Erythroblast (primary cell): ENCODE measurements at places on chromosomes 7 and 10.

- peak; percentile 77 for DNase-seq
Observed at GRCh38 chr7:142357953-142358520, 100.2 kb upstream of the PRSS58 start.

DNA sequence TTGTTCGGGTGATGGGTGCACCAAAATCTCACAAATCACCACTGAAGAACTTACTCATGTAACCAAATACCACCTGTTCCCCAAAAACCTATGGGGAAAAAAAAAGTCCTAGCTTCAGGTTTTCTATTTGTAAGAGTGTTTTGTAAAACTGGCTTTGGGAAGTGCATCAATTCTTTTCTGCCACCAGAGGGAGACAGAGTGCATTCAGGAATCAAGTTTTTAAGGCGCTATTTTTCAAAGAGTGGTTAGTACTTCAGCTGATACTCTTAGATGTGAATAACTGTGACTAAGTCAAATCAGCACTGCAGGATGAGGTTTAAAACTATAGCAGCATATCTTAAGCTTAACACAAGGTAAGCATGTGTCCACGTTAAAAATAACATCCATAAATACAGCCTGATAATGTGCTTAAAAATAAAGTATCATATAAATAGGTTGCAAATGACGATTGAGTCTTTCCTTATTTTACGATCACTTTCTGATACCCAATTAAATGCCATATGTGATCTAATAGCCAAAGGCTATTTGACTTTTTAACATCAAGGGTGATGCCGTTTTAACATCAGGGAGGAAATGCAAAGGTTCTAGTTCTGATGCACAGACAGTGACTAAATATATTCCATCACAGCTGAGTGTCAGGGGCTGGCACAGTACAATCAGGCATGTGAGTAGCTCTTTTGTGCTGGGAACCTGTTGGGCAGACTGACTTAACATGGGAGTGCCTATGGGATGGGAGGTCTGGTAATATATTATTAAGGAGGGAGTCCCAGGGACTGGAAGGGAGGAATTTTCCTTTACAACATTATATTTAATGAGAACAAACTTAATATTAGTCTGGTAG lies 10.6 kb upstream of the LYZL2 start:
- peak; percentile 78 for DNase-seq

DNA sequence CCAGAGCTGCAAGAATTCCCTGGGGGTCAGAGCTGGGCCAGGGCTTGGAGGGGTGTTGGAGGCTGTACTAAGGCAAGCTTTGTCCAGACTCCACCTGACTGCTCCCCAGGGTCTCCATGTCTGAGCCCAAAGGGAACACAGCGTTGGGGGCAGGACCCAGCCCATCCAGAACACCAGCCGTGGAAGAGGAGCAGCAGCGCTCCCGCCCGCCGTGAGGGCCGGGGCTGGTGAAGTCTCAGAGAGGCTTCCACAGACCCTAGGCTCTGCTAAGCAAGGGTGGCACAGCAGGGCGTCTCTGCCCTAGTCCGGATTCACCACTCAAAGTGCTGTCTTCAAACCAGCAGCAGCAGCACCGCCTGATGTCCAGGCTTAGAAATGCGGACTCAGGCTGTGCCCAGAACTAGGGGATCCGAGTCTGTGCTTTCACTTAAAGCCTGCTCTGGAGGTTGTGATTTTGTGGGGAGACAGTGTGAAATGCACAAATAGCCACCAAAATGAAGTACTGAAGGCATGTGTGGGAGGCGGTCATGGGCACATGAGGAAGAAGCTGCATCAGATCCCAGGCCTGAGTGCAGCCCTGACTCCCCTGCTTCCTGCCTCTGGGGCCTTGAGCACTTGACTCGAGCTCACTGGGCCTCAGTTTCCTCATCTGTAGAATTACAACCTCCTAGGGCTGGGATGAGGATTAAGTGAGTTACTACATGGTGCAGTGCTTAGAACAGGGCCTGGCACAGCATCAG lies 16.6 kb upstream of the AQP1 start:
- peak; percentile 20 for DNase-seq

GRCh38 chr7:116777651-116778281 lies 84.6 kb upstream of the CAPZA2 start:
- no peak for DNase-seq

GRCh38 chr7:128718967-128719642 lies 20.1 kb upstream of the CALU start:
- no peak for DNase-seq

GRCh38 chr10:133617196-133617595 lies 9.4 kb downstream of the FRG2B start:
- no peak for DNase-seq

DNA sequence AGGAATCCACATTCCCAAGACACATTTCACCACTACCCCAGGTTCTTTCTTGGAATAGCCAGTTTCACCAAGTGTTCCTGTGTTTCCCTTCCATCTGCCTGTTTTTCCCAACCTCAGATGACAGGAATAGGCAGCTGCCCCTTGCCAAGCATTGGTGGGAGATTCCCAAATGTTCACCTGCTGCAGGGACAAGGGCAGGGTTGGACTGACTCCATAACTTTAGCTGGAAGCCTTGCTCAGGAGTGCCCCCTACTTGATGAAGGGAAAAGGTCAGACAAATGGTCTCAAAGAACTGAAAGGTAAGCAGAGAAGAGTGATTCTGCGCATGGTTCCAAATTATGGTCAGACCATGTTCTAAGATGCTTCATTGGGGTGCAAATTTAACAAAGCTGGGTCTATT lies 45.1 kb upstream of the LYZL1 start:
- DNase-seq: peak; percentile 44

DNA sequence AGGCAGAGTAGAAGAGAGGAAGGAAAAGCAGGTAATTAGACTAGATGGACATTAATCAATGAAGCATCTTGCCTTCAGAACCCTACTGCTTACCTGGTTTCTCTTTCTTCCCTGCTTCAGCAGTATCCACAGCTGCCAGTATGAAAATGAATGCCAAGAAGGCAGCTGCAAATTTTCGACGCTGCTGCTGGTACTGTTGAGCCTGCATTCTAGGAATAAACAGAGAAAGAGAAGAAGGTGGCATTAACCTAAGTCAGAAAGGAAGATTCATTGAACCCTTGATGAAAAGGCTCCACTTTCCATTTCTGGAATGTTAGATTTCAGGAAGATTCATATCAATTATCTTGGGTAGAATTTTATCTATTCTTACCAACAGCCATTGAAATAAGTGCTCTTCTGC lies 88.8 kb downstream of the PTN start:
- DNase-seq: no peak

- DNase-seq: peak; percentile 64
Observed at GRCh38 chr10:50421026-50421719, 169.9 kb upstream of the ASAH2 start.
